ENCODE measurements at places on chromosomes 13 and 19. TPM values are rescaled to one million over a fixed set of nuclear protein-coding genes. Genes with fewer than 3 reads are reported as not detected.
A peak's percentile ranks its signal among the peaks of the same experiment; 100 is the strongest.

- DNase-seq: no peak
- H3K4me3 ChIP-seq: no peak overlapping the region
- no peaks in the 10 kb centered on the region for H3K27me3 ChIP-seq
- no peaks in the 10 kb centered on the region for H3K36me3 ChIP-seq
These were observed 184.4 kb upstream of the HTR2A start for GRCh38 chr13:47081246-47081645.

- DNase-seq: no peak
- H3K27ac ChIP-seq: no peak overlapping the region
- H3K36me3 ChIP-seq: no peaks in the 10 kb centered on the region
These were observed 1.8 kb upstream of the CKM start for GRCh38 chr19:45324349-45324907.

DNA sequence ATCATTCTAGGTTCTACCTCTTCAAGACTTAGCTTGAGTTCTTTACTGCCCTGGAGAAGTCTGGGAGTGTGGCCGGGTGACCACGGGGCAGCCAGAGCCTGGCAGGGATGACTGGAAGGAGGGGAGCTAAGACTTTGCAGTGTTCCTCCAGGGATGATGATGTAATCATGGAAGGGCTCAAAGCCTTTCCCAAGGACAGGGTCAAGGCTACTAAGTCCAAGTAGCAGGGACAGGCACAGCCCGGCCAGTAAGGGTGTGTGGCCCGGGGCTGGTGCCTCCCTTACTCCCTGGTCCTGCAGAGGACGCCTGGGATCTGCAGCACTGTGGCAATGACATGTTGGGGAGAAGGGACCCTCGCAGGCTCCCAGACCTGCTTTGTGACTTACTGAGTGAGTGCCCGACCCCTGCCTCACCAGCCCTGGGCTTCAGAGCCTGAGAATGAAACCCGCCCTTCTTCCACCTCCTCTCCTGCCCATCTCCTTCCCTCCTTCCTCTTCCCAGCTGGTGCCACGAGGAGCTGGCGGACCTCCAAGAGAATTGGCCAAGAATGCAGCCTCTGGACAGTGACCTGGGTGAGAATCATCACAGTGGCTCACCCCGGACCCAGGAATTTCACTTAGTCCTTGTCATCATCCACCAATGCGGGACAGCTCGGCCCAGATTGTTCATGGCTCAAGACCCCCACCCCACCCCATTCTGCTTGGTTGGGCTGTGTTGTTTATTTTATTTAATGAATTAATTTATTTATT is 15.6 kb upstream of the FBXO17 start:
- no peaks in the 10 kb centered on the region for H3K36me3 ChIP-seq
- no peak overlapping the region for H3K27ac ChIP-seq
- no peak overlapping the region for H3K4me3 ChIP-seq
- H3K4me1 ChIP-seq: peaks cover 14% of the 10 kb centered on the region
- no peak for DNase-seq

DNA sequence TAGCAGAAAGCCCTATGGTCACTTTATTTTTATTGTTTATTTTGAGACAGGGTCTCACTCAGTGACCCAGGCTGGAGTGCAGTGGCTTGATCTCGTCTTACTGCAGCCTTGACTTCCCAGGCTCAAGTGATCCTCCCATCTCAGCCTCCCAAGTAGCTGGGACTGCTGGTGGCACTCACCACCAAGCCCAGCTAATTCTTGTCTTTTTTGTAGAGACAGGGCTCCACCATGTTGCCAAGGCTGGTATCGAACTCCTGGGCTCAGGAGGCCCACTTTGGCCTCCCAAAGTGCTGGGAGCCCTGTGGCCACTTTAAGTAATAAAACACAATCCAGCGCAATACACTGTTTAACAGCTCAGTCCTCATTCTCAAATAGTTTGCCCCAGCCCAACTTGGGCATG is 69.3 kb downstream of the NUFIP1 start:
- no peak for DNase-seq
- no peaks in the 10 kb centered on the region for H3K36me3 ChIP-seq
- no peak overlapping the region for H3K4me3 ChIP-seq
- H3K27me3 ChIP-seq: no peaks in the 10 kb centered on the region

- DNase-seq: no peak
- H3K4me3 ChIP-seq: no peak overlapping the region
- no peak overlapping the region for H3K27ac ChIP-seq
- H3K36me3 ChIP-seq: peaks cover 4% of the 10 kb centered on the region
- no peaks in the 10 kb centered on the region for H3K27me3 ChIP-seq
These were observed 12.9 kb upstream of the CCDC169 start for GRCh38 chr13:36310417-36311108.

DNA sequence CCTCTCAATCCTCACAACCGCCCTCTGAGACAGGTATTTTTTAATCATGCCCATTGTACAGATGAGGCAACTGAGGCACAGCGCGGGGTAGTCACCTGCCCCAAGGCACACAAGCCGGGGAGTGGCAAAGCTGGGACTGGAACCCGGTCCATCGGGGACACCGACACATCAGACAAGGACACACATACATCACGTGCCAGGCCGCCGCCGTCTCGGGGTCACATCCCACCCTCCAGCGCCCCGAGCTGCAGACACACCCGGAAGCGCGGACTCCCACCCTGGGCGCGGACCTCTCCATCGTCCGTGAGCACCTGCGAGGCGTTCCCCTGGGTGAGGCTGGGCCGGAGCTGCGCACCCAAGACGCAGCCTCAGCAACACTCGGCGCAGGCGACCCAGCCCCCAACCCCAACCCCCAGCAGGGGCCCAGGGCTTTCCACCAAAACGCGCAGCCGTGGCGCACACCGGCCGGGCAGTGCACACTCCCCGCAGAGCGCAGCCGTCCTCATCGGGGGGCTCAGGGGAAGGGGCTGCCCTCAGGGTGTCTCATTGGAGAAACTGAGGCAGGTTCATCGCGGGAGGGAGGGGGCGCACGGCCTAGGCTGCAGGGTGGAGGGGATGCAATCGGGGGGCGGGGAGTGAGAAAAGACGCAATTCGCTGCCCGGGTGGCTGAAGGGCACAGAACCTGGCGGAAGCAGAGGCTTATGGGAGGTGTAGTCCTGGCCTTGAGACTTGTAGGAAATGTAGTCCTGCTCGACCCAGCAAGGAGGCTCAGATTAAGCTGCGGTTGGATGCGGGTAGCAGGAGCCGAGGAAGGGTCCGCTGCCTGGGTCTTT is 1.9 kb upstream of the LMTK3 start:
- no peaks in the 10 kb centered on the region for H3K36me3 ChIP-seq
- H3K27me3 ChIP-seq: no peaks in the 10 kb centered on the region
- DNase-seq: no peak
- no peak overlapping the region for H3K27ac ChIP-seq
- peaks cover 4% of the 10 kb centered on the region for H3K4me1 ChIP-seq

GRCh38 chr13:112465251-112466131 is 89.3 kb downstream of the SPACA7 start:
- no peaks in the 10 kb centered on the region for H3K4me1 ChIP-seq
- DNase-seq: no peak
- H3K27me3 ChIP-seq: no peaks in the 10 kb centered on the region
- H3K4me3 ChIP-seq: no peak overlapping the region
- no peak overlapping the region for H3K27ac ChIP-seq

DNA sequence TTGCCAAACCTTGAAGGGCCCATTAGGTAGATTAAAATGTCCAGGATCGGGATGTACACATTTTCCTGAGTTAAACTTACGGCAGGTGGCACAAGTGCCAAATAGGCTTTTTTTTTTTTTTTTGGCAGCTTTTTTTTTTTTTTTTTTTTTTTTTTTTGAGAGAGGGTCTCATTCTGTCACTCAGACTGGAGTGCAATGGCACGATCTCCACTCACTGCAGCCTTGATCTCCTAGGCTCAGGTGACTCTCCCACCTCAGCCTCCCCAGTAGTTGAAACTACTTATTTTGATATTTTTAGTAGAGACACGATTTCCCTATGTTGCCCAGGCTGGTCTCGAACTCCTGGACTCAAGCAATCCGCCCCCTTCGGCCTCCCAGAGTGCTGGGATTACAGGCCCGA is 9.0 kb downstream of the IRGC start:
- H3K4me3 ChIP-seq: no peak overlapping the region
- H3K4me1 ChIP-seq: no peaks in the 10 kb centered on the region
- DNase-seq: no peak

DNA sequence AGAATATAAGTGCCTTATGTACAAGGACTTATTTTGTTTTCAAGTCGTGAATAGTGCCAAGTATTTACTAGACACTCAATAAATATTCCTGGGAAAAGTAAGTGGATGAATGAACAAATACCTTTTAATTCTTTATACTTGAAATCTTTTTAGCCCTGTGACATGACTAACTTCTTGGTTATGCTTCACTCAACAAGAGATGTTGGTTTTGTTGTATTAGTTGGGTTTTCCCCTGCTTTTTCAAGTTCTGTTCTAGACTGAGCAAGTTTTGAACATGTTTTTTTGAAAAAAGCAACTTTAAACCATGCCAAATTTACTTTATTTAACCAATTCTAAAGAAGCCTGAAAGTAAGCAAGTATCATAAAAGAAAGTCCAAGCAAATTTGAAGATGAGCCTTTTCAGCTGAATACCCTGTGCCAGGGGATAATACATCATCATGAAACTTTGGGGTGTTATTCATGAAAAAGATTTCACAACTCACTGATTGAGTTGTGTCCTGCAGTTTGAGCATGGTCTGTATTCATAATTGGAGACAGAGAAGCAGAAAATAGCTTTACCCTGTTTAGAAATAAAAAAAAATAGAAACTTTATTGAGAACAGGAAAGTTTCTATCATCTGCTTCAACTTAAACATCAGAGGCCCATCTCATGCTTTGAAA is 11.1 kb downstream of the LMO7 start:
- H3K4me3 ChIP-seq: no peak overlapping the region
- H3K36me3 ChIP-seq: no peaks in the 10 kb centered on the region
- no peak for DNase-seq
- no peaks in the 10 kb centered on the region for H3K4me1 ChIP-seq
- no peak overlapping the region for H3K27ac ChIP-seq

DNA sequence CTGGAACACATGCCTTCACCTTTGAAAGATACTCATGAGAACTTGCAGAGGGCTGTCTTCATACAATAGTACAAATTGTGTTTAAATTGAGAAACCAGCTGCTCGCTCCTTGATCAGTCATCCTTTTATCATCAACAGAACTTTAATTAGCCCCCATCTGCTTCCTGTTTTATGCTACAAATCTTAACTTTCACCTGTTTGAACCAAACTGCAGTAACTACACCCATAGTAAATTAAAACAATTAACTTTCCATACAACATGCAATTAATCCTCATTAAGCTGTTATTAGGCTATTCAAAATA is 85.2 kb downstream of the FOXO1 start:
- H3K4me3 ChIP-seq: no peak overlapping the region
- no peaks in the 10 kb centered on the region for H3K4me1 ChIP-seq
- H3K27me3 ChIP-seq: no peaks in the 10 kb centered on the region
- H3K27ac ChIP-seq: no peak overlapping the region

- H3K27me3 ChIP-seq: no peaks in the 10 kb centered on the region
- no peak for DNase-seq
- H3K4me3 ChIP-seq: no peak overlapping the region
- H3K4me1 ChIP-seq: no peaks in the 10 kb centered on the region
- no peak overlapping the region for H3K27ac ChIP-seq
- H3K36me3 ChIP-seq: peaks cover 3% of the 10 kb centered on the region
These were observed 25.6 kb downstream of the BRCA2 start for GRCh38 chr13:32340914-32341313.

DNA sequence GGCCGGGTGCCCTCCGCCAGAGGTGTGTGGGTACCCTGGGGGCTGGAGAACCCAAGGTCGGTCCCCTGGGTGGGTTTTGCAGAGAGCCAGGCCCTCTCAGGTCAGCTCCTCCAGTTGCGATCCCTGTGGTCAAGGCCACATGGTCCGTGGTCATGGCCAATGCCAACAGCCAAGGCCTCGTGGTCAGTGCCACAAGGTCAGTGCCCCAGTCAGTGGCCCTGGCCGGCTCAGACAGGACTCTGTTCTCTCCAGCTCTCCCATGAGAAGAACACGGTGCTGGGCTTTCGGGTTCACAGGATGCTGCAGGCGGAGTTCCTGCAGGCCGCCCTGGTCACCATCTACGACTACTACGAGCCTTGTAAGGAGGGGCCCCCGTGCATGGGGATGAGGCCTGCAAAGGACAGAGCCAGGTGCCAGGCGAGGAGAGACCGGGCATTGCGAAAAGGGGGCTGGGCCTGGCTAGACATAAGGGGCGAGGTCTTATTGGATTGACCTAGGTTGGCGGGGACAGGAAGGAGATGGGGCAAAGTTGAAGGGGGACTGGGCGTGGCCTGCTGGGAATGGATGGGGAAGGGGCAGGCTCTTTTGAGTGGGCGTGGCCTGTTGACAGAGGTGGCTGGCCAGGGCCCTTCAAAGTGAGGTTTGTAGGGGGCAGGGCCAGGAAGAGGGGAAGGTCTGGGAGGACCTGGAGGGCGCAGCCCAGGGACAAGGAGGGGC is 15.2 kb upstream of the SHFL start:
- no peaks in the 10 kb centered on the region for H3K27me3 ChIP-seq
- no peak overlapping the region for H3K4me3 ChIP-seq
- no peaks in the 10 kb centered on the region for H3K4me1 ChIP-seq

DNA sequence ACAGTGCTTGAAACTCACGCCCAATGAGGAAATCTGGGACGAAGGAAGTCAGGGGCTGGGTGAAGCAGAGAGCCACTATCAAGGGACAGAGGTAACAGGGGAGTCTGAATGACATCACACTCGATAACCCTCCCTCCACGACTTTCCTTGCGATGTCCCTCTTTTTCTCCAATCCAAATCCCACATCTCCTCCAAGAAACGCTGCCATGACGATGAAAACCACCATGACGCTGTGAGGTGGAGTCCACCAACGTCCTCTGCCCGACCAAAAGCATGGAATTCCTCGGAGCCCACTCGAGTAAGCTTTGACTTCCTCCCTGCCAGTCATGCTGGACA is 967 bp downstream of the REXO1 start:
- no peak for DNase-seq
- H3K27ac ChIP-seq: peak overlapping the region; percentile 90
- peaks cover 34% of the 10 kb centered on the region for H3K4me1 ChIP-seq
- peak overlapping the region; percentile 80 for H3K4me3 ChIP-seq

DNA sequence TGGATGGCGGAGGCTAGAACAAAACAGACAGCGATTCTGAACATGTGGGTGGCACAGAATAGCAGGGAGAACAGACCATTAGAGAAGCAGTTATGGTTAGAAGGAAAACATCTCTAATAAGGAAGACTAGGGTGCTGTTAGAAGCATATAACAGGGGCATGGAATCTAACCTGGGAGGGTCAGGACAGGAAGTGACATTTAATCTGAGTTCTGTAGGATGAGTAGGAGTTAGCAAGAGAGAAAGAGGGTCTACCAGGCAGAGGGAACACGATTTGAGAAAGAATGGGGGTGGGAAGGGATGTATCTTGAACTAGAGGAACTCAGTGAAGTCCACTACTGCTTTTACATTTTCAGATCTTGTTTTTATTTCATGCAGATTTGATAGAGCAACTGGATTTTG is 48.6 kb downstream of the B3GLCT start:
- H3K4me1 ChIP-seq: no peaks in the 10 kb centered on the region
- no peaks in the 10 kb centered on the region for H3K27me3 ChIP-seq
- no peak for DNase-seq

The ZNF296 gene
- 6.7 TPM for total RNA-seq

The ZNF93 gene
- total RNA-seq: 8.9 TPM

The NDUFA11 gene
- 242 TPM for total RNA-seq

The OR7A17 gene
- total RNA-seq: not detected

The MISP3 gene
- total RNA-seq: 1.5 TPM

The C5AR1 gene
- 2.7 TPM for total RNA-seq

The COL5A3 gene
- 0.18 TPM for total RNA-seq

The ZNF773 gene
- total RNA-seq: 10.2 TPM

The DNAJC15 gene
- total RNA-seq: 20.3 TPM
